Endodermal cell (in vitro differentiated cells): ENCODE measurements at places on chromosomes 2 and 18.

- no peak for DNase-seq
Observed at GRCh38 chr18:51125976-51126375, 71.5 kb downstream of the MEX3C start.

- DNase-seq, result no peak
Observed at GRCh38 chr2:10790228-10790973, 22.2 kb downstream of the PDIA6 start.

DNA sequence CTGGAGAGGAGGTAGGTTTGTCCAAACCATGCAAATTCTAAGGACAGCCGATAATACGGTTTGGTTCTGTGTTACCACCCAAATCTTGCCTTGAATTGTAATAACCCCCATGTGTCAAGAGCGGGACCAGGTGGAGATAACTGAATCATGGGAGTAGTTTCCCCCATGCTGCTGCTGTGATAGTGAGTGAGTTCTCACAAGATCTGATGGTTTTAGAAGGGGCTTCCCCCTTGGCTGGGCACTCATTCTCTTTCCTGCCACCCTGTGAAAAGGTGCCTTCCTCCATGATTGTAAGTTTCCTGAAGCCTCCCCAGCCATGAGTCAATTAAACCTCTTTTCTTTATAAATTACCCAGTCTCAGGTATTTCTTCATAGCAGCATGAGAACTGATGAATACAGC is 295.2 kb downstream of the NBAS start:
- DNase-seq, result no peak

DNA sequence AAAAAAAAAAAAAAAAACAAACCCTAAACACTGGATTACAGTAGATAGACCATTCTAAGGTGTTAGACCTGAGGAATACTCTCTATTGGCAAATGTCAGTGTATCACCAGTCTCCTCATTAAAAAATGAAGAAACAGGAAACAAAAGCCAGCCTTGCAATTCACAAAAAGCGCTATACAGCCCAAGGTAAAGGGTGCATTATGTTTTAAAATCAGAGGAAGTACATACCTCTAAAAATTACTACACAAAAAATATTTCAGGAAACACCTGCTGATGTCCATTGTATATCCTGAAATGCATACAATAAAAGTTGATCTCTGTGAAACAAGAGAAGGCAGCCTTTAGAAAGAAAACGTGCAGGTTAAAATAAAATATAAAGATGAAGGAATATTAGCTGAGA is 54.9 kb upstream of the TSPYL6 start:
- no peak for DNase-seq

DNA sequence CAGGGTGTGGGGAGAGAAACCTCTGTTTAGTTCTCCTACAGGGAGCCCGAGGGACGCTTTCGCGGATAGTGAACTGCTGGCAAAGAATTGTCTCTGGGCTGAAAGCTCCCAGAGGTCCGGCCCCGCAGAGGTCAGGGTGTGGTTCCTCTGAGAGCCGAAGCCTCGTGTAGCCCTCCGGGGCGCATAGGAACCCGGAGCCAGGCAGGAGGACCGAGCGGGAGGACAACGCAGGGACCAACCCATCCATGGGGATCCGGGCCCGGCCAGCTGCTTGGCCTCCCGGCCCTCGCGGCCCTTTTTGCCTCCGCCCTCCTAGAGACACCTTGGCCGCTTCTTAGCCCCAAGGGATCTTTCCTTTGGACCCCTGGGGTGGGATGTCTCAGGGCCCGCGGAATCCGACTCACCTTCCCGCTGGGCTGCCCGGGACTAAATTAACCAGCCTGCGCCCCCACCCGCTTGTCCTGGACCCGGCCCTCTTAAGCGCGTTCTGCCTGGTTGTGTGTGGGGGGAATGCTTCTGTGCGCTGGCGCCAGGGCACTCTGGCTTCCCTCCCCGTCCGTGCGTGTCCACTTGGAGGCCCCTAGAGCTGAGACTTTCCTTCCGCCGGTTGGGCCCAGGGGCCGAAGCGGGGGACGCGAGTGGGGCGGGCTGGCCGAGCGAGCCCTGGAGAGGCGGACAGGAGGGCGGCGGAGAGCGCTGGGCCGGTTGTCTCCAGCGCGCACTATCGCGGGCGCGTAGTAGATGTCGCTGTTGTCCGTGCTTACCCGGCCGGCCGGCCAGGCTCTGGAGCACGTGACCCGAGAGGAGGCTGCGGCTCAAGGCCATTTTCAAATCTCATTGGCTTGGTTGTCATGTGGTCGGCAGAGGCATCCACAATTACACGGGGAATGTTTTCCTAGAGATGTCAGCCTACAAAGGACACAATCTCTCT is at the start of gene HOXD10:
Gene HOXD10 (plus strand): TSS at position 896 of the 931 bp plus-strand sequence. CDS start 56 bp downstream, outside the sequence.
- peak; percentile 90 for DNase-seq

DNA sequence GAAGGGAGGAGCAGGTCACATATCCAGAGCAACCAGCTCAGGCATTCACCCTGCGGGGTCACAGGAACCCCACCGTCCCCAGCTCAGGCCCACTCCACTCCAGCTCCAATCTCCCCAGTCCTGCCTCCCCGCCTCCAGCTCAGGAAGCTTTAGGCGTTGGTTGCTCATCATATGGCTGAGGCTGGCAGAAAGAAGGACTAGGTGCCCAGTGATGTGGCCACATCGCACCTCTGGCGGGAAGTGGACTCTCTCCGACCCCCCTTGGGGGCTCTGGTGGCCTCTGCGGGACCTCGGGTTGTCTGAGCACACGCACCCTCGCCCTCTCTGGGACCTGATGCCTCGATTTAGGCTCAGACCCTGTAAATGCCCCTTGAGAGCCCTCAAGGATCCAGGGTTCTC is 187.7 kb downstream of the ZFP36L2 start:
- DNase-seq, result no peak

- DNase-seq, result no peak
Observed at GRCh38 chr2:25714740-25715139, 41.4 kb upstream of the DTNB start.

- DNase-seq, result no peak
Observed at GRCh38 chr2:159571540-159572260, 44.6 kb downstream of the BAZ2B start.

DNA sequence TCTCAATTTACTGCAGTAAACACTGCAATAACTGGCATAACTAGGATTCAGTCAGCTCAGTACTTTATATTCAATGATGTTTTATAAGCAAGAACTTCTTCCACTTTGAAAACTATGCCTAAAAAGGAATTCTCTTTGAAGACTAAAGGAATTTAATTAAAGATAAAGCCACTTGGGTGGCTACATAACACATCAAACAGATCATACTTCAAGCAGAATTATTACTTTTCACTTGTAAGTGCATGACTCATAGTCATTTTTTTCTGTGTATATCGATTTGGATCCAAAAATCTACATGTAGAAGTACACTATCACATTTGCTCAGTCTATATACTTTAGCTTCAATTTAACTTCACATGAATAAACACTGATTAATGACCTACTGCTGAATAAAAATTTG is 4.0 kb downstream of the KANSL1L start:
- DNase-seq, result no peak

GRCh38 chr18:76544511-76545345 is 49.7 kb upstream of the ZNF516 start:
- DNase-seq, result peak; percentile 76

DNA sequence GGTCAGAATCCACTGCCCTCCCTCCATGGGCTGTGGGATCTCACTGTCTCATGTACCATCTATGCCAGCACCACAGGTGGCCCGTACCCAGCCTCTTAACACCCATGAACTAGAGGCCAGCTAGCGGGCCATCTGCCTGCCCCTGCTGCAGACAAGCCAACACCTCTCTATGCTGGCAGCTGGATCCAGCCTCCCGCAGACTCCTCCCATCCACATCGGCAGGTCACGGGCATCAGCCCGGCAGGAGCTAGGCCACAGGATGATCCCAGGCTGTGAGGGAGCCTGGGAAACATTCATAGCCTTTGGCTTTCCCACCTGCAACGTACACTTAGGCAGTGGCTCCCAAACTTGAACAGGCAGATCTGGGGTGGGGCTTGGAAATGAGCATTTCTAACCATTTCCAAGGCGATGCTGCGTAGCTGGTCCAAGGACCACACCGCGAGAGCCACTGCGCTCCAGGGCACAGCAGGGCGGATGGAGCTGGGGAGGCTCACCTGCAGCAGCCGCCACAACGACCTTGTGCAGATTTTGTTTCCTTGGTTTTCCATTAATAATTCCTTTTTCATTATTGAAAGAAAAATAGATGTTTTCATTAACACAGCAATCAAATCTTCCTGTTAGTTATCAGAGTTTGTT is 114.7 kb downstream of the KCNF1 start:
- peak; percentile 60 for DNase-seq

DNA sequence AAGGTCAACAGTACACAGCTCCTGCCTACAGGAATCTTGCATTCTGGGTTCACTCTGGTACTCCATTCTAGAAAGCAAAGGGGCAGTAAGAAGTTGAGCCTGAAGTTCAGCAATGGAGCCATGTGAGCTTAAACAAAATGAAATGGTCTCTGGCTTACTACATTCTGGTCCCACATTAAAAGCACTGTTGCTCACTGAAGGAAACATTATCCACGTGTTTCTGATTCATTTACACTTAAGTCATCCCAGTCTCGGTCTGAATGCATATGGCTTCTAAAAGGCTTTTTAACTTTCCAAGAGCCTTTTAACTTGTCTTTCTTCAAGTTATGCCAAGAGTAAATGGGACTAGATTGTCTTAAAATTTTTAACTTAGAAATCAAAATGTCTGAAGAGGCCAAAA is 177.8 kb downstream of the LNPK start:
- DNase-seq, result no peak

DNA sequence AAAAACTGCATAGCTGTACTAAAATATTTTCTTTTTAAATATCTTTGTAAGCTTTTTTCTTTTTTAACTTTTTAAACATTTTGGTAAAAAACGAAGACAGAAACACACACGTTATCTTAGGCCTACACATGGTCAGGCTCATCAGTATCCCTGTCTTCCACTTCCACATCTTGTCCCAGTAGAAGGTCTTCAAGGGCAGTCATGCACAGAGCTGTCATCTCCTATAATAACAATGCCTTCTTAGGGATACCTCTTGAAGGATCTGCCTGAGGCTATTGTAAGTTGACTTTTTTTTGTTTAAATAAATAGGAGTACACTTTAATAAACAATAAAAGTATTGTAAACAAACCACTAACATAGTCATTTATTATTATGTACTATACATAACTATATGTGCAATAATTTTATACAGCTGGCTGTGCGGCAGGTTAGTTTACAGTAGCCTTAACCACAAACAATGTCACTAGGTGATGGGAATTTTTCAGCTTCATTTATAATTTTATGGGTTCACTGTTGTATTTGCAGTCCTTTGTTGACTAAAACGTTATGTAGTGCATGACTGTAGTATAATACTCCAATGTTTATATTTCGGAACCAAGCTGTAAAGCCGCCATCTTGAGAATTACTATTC is 124.4 kb downstream of the MAP4K4 start:
- no peak for DNase-seq

GRCh38 chr18:66553824-66554223 is 50.1 kb downstream of the CDH19 start:
- DNase-seq, result no peak

GRCh38 chr2:84498150-84498799 is 18.0 kb upstream of the DNAH6 start:
- DNase-seq, result no peak

DNA sequence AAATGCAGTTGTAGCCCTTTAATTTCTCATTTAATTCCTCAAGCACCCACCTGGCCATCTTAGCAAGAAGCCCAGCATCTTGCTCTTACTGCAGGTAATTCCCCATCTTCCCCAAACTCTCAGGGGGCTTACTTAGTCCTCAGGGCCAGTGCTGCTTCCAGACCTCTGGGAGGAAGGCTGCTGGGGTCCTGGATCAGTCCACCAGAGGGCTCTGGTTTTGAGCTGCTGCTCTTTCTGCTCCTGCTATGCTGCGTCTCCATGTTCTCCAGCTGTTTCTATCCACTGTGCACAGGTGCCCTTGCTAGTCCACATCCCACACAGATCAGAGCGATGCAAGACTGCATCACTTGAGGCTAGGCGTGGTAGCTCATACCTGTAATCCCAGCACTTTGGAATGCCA is 34.5 kb upstream of the TMEM87B start:
- DNase-seq, result peak; percentile 79

GRCh38 chr2:150883613-150883895 is 378.1 kb downstream of the RBM43 start:
- no peak for DNase-seq

DNA sequence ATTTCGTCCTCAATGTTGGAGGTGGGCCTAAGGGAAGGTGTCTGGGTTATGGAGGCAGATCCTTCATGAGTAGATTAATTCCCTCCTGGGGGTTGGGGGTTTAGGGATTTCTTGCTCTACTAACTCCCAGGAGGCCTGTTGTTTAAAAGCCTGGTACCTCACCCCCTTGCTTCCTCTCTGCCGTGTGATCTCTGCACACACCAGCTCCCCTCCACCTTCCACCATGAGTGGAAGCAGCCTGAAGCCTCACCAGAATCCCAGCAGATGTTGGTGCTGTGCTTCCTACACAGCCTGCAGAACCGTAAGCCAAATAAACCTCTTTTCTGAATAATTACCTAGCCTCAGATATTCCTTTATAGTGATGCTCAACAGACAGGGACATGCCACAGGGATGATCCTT is 141.5 kb downstream of the ZNF516 start:
- DNase-seq, result no peak

GRCh38 chr2:68317971-68318913 is 1.5 kb downstream of the CNRIP1 start:
- no peak for DNase-seq

- DNase-seq, result no peak
Observed at GRCh38 chr2:61670591-61671501, 132.7 kb upstream of the XPO1 start.

DNA sequence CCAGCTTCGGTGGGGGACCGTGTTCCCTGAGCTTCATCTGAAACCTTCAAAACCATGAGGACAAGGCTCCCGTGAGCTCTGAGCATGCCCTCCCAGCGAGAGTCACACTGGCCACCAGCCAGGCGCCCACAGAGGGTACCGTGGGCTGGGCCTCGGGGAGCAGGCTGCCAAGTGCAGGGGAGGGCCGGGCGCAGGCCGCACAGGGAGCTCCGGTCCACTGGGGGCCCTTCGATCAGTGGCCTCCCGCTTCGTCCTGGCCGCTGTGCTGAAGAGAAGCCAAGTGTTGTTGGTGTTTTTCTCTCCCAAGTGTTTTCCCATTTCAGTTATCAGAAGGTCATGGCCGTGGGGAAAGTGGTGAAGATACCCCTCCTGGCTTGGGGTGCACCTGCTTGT is 144.4 kb downstream of the PTGR3 start:
- DNase-seq, result no peak

GRCh38 chr2:176885001-176885643 is 327.5 kb upstream of the HNRNPA3 start:
- no peak for DNase-seq

GRCh38 chr2:127392828-127393578 is 5.2 kb upstream of the MAP3K2 start:
- no peak for DNase-seq

GRCh38 chr2:102110171-102110570 is 32.4 kb upstream of the IL1R1 start:
- no peak for DNase-seq

DNA sequence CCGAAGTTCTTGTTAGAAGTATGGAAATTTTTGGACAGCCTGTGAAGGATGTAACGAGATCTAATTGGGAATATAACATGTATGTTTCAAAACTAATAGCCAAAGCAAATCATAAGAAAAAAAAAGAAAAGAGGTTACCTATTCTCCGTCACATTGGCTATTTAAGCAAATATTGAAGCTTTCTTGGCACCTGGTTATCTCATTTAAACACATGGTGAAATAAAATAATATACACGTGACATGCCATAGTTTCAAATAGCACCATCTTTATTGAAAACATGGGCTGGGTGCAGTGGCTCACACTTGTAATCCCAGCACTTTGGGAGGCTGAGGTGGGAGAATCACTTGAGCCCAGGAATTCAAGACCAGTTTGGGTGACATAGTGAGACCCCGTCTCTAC is 56.7 kb downstream of the ZEB2 start:
- DNase-seq, result no peak
